ENCODE measurements at places on chromosomes 13 and 19.

DNA sequence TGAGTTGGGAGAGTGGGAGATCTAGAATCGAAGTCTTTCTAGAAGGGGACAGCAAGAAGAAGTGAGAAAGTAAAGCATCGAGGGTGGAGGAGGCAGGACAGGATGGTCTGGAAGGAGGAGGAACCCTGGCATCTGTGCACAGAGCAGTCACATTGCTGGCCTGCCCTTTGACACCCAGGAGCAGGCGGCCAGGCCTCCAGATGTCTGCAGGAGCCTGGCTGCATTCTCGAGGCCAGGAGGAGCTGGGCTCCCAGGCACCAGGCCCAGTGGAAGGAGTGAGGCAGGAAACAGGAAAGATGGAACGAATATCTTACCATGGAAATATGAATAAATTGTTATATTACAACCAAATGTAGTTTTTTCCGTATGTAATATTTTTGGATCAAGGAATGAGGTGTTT is 27.7 kb upstream of the ARGLU1 start:
- DNase-seq = no peak

GRCh38 chr19:29467824-29468401 is 57.9 kb upstream of the VSTM2B start:
- DNase-seq = no peak

- no peak for DNase-seq
These were observed 3.9 kb downstream of the AP1M2 start for GRCh38 chr19:10583036-10583776.

GRCh38 chr19:577439-578392 is 5.3 kb downstream of the BSG start:
- no peak for DNase-seq

- no peak for DNase-seq
These were observed 43.2 kb downstream of the SUGT1 start for GRCh38 chr13:52695856-52696255.
